Activated naive CD4-positive, alpha-beta T cell treated with anti-CD3 and anti-CD28 coated beads for 36 hours (primary cell): ENCODE measurements at places on chromosomes 16 and 17.

GRCh38 chr17:19336938-19337711 lies 25.4 kb downstream of the B9D1 start:
- no peak for DNase-seq

GRCh38 chr17:30226878-30227277 lies 8.6 kb downstream of the SLC6A4 start:
- DNase-seq, result no peak

GRCh38 chr16:86166414-86166813 lies 267.5 kb downstream of the IRF8 start:
- DNase-seq, result no peak

- DNase-seq, result no peak
Measured at GRCh38 chr17:36592316-36592715, 637 bp downstream of the DHRS11 start.

GRCh38 chr17:31067691-31068184 lies 27.0 kb upstream of the NF1 start:
- no peak for DNase-seq
